ENCODE measurements at places on chromosomes 4 and X. TPM values are rescaled to one million over a fixed set of nuclear protein-coding genes. Genes with fewer than 3 reads are reported as not detected.

The SMIM43 gene
- total RNA-seq = not detected

The FGF5 gene
- total RNA-seq = not detected

The NSDHL gene
- total RNA-seq = 27.0 TPM

The C4orf33 gene
- total RNA-seq = 10.4 TPM

The ABLIM2 gene
- total RNA-seq = 12.7 TPM

The KCND1 gene
- total RNA-seq = 1.2 TPM

The TMEM35A gene
- total RNA-seq = 1.5 TPM

The KLB gene
- total RNA-seq = 0.87 TPM

- peak; percentile 98 for DNase-seq
Observed at GRCh38 chr4:67545199-67546003, at the start of gene CENPC. TSS of gene CENPC (minus strand) at chr4:67545503. CDS start at chr4:67545355, 148 bp downstream.

DNA sequence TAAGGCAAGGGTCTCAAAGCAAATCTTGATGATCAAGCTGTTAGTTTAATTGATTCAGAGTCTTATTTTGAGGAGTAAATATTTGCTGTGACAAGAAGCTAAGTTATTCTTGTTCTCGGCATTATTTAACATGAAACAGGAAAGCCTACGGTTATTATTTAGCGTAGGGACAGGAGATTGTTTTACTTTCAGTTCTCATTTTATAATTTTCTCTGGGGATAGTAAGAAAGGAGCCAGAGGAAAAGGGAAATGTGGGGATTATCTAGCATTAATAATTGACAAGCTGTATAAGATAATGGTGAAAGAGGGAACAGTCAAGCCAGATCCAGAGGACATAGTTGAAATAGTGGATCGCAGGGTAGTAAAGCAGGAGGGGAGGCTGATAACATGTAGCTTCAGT, 39.7 kb upstream of the PARM1 start:
- no peak for DNase-seq

DNA sequence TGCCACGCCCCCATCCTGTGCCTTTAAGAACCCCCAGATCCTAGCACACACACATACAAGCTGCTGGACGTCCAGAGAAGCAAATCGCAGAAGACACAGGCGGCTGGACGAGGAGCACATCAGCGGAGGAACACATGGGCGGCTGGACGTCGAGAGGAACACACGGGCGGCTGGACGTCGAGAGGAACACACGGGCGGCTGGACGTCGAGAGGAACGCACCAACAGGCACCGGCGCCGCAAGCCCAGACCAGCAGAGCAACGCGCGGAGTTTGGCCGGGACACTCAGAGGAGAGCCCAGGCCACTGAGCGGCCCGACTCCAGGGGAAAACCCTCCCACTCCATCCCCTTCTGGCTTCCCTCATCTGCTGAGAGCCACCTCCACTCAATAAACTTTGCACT, 17.2 kb downstream of the ZCCHC13 start:
- no peak for DNase-seq

DNA sequence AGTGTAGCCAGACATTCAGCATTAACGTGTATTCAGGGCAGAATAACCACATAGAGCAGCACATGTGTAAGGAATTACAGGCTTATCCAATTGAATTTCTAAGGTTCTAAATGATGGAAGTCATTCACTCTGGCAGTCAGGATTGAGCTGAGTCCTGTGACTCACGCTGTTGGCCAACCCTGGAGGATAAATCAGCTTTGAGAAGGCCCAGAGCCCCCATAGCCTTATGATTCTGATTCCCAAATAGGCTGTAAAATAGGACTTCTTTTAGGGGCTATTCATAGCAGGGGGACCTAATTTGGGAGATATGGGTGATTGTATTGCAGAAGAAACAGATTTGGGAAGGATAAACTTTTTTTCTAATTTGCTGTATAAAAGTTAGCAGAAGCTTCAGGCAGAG, 8.1 kb upstream of the HPF1 start:
- no peak for DNase-seq

DNA sequence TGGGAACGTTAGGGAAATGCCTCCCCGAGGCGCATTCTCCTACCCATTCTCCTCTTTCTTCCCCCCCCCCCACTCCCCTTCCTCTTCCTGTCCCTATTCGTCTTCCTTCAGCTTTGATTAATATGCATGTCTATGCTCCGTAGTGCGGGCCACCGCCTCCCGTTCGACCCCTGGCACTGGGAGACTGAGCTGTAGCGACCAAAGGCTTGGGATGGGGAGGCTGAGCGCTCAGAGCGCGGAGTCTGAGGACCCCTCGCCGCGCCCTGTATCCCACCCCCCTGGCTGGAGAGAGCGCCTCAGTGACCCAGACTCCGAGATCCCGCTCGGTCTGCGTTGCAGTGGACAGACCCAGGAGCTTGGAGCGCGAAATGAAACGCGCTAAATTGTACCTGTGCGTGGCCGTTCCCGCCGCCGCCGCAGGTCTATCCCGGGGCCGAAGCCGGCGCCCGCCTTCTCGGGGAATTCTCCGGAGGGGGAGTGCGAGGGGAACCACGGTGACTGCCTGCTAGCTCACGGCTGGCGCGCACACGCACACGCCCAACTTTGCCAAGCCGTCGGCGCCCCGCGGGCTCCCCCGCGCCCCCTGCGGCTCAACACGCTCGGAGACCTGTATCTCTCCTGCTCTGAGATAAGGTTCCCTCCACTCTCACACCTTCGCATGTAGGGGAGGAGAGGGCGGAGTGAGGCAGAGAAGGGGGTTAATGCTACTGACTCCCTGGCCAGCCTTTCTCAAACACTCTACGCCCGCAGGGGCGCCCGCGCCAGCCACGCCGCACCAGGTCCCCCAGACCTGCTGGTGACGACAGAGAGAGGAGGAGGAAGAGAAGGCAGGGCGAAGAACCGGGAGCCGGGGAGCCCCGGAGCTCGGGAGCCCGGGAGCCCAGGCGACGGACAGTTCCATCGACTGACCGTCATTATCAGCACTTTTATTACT, 1.5 kb upstream of the PTCHD1 start:
- no peak for DNase-seq

GRCh38 chr4:54473077-54473545, 184.6 kb upstream of the KIT start:
- DNase-seq = no peak

DNA sequence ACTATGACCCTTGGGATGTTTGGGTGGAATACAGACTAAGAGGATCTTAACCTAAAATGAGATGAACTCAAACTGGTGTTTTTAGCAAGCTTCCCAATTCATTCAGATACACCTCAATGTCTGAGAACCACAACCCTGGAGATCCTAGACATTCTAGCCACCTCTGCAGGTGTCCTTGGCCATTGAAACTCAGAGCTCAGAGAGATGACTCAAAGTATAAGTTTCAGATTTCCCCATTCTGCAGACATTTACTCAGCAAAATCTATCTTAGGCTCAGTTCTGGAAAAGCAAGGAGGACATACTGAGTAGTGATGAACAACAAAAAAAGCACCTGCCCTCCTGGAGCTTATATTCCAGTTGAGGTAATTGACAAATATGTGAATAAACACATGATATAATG, 47.8 kb downstream of the COMMD8 start:
- no peak for DNase-seq

DNA sequence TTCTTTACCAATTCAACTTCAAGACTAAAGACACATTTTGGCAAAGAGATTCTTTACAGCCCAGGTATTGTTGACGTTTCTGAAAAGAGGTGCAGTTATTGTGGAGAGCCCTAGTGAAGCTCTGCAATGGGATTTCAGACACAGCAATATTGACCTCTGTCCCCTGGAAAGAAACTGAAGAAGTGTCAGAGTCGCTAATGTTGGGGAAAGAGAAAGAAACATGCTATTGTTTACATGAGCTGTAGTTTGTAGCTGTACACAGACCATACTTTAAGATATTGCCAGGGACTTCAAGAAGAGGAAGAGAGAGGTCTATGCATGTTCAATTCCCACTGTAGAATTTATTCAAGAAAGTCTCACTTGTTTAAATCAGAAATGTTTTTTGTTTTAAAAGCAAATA, 497.3 kb upstream of the BOD1L1 start:
- no peak for DNase-seq

- DNase-seq = no peak
Observed at GRCh38 chr4:102715057-102715456, 45.7 kb downstream of the MANBA start.

DNA sequence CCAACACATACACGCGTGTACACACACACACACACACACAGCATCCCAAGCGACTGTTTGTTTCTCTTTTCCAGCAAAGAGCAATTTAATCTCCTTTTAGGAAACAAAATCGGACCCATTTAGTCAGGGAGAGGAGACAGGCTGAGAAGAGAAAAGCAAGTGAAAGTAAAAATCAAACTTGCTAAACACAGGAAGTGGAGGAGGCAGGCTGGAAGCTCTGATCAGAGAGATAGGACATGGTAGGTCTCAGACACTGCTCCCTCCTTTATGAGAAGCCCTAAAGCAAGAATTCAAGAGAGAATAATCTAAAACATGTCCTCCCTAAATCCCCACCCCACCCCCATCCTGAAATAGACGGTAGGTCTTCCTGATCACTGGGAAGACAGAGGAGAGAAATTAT, 62.3 kb downstream of the GPC3 start:
- DNase-seq = no peak

DNA sequence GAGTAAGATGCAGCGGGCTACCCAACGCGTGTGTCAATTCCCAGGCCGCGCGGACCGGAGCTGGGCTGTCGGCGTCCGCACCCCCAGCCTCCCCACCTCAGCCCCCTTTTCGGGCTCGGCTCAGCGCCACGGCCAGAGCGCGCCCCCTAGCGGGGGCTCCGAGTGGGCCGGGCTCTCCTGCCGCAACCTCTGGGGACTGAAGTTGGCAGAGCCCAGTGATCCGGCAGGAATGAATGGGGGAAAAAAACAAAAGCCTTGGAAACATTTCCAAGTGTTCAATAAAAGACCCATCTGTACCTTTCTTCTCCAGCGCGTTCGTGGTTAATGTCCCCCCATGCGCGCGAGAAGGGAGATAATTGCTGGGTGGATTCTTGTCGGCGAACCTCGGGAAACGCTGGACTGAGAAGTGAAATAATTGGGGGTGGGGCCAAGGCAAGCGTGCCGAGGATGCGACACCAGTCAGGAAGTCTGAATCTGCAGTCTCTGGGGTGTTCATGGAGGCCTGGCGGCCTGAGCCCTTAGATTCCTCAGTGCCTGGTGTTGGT, 5.2 kb upstream of the ARX start:
- DNase-seq = no peak

GRCh38 chrX:123834116-123834515, 25.7 kb upstream of the XIAP start:
- no peak for DNase-seq

GRCh38 chr4:143700046-143700415, 444 bp downstream of the FREM3 start:
- DNase-seq = peak; percentile 64

- peak; percentile 82 for DNase-seq
Observed at GRCh38 chr4:128600996-128601871, 208.3 kb upstream of the JADE1 start.

DNA sequence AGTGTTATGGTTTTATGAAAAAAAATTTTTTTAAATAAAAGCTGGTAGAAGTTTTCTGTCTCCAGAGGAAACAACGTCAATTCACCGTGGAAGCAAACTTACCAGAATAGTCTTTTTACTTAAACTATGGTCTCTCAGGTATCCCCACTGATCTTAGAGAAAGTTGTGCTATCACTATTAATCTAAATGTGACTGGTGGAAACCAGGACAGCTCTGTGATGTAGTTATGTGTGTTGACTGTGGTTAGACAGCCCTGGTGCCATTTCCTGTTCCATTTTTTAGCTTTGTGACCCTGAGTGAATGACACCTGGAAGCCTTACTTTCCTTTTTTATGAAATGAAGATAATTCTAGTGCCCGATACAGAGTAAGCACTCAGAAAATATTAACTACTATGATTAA, 111.8 kb upstream of the HUWE1 start:
- no peak for DNase-seq

All from upper lobe of right lung (tissue), 1 donor.